Ovary (tissue), 10 donors: ENCODE measurements at places on chromosomes 1 and 21.

DNA sequence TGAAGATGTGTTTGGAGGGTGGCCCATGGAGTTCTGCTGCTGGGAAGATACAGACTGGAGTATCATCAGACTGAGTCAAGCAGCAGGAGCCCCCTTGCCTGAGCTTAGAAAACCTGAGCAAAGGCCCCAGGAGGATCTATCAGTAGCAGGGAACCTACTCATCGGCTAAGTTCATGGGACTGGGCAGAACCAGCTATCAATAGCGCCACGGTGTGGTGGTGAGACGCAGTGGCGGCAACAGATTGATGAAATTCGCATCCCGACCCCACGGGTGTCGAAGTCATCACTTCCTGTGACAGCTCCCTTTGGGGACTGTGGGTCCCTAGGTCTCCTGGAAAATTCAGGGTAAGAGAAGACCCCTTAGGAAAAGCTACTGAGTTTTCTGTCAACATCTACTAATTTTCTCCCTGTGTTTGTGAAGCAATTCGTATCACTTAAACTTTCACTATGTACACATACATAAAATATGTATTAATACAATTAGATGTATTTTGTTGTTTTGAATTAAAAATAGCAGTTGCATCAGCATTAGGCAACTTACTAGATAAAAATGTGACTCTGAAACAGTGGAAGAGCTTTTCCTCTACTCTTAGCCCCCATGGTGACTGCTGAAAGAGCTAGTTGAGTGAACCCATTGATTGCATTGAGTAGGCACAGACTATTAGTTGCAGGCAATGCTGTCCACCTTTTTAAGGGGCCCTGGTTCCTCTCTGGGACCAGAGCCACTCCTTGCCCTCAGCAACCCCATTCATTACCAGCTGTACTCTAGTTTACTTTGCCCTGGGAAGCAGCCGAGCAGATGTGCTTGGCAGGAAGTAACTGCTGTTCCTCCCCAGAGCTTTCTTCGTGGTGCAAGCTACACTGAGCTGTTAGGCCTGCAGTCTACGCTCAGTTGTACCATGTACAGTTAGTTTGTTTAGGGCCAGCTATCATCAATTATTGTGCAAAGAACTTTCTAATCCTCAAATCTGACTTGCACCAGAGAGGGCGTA, 7.3 kb upstream of the CACNA1S start:
- DNase-seq = no peak

DNA sequence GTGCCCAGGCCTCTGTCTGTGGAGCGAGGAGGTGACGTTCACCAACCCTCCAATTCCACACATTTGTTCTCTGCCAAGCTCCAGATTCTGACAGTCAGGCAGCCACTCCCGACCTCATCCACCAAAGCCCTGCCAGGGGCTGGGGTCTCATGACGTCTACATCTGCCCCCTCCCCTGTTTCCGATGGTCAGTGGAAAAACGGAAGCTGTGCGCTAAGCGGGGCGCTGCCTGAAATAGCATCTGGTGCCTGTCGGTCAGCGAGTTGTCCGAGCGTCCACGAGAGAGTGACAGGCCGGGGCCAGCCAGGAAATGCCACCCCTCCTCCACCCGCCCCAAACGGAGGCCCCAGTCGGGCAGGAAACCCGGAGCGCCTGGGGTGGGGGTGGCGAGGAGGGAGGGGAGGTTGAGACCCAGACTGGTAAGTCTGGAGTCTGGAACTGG, 3.2 kb upstream of the TAL1 start:
- no peak for DNase-seq

DNA sequence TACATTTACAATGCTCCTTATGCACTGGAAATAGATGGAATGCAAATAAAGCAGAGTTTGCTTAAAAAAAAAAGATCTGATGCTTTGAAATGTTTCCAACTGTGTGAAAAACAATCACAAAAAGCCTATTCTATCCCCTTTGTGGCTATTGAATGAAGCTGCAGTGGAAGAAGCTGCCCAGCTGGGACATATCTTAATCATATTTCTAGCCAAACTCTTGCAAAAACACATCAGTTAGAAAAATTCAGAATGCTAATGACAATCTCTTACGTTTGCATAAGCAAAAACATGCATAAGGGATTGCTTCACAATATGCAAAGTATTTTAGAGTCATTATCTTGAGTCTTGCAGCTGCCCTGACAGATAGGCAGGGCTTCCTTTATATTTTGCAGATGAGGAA, 526.4 kb upstream of the USP24 start:
- no peak for DNase-seq

DNA sequence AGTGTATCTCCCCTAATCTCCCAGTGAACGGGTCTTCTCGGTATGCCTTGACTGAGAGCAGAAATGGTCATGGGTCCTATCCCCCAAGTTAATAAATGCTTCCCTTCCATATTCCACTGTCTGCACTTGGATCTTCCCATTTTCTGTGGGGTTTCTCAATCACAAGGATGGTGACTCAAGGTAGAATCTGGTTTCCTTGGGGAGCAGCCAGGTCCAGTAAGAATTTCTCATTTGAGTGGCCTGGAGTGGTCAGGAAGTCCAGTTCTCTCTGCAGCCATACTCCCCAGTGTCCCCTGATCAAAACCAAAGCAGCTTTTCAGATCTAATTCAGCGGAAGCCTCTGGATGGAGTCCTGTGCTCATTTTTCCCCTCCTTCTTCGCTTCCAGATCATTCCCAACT, 14.8 kb upstream of the SLC27A3 start:
- DNase-seq = no peak

DNA sequence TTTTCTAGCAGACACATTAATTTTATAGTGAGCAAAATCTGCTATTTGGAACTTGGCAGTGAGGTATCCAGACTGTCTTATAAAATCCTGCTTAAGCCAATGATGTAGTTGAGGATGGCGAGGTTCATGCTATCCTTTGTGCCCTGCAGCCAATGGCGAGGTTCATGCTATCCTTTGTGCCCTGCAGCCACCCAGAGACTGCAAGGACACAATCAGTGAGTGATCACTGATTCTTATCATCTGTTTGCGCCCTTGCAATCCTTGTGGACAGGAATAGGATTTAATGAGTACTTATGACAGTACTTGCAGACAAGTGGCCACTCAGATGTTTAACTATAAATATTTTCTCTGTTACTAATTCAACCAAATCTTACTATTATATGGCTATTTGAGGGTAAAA, 112.6 kb downstream of the EIF4G3 start:
- no peak for DNase-seq

GRCh38 chr1:88799491-88799890, 91.9 kb downstream of the GTF2B start:
- no peak for DNase-seq

GRCh38 chr1:158818560-158818959, 12.6 kb upstream of the MNDA start:
- no peak for DNase-seq

DNA sequence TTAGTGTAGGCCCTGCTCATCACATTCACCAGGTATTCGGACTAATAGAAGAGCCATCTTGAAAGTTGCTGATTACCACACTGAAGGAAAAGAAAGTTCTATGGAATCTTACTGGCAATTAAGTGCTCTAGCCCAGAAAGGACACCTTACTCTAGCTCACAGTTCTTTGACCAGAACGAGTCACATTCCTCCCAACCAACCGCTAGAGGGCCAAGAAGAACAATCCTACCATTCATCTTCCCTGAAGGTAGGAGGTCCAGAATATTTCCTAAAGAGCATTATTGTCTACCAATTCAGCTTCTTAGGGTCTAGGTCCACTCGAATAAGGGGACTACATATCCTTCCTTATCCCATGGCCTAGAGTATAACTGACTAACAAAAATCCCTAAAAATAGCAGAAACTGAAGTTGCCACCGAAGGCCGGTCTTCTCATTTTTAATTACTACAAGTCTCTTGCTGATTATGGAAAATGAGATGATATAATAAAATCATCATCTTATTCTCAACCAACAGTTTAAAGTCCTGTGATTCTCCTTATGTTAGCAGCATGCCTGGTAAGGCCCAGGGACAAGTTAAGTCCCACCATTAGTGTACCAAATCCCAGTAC, 2.7 kb upstream of the FMO1 start:
- no peak for DNase-seq

DNA sequence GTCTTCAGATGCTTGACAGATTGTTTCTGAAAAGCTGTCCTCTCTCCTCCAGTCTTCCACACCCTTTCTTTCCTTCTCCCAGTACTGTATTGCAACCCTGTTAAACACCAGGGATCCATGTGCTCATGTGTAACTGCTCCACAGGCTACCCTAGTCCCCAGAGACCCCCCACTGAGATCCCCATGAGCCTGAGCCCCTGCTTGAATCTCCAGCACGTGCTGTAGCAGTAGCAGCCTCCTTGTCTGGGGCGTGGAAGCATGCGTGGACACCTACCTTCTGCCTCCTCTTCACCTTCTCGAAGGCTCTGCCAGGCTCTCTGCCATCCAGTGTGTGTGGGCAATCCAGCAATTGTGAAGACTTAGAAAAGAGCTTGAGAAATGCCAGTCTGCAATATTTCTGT, 25.2 kb downstream of the GPR137B start:
- no peak for DNase-seq

DNA sequence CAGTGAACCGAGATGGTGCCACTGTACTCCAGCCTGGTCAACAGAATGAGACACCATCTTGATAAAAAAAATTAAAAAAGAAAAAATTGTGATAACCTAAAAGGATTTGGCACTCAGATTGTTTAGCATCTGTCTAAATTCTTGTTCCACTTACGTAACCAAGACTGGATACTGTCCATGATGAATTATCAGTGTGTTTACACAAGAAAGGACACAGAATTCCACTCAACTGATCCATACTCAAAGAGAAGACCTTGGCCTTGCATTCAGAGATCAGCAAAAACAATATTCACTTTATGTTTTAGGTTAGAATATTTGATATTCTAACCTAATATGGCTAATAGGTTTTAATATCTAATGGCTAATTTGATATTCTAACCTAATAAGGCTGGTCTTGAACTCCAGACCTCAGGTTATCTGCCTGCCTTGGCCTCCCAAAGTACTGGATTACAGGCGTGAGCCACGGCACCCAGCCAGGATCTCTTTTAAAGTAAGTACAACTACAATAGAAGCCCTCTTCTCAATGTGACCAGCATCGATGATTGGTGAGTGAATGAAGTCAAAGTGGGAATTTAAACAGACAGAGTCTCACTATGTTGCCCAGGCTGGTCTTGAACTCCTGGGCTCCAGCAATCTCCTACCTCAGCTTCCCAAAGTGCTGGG, 43.1 kb upstream of the COX20 start:
- DNase-seq = no peak

GRCh38 chr1:119146466-119146865, 6.0 kb upstream of the WARS2 start:
- no peak for DNase-seq

- no peak for DNase-seq
Observed at GRCh38 chr1:110588991-110589390, 17.2 kb downstream of the KCNA2 start.

DNA sequence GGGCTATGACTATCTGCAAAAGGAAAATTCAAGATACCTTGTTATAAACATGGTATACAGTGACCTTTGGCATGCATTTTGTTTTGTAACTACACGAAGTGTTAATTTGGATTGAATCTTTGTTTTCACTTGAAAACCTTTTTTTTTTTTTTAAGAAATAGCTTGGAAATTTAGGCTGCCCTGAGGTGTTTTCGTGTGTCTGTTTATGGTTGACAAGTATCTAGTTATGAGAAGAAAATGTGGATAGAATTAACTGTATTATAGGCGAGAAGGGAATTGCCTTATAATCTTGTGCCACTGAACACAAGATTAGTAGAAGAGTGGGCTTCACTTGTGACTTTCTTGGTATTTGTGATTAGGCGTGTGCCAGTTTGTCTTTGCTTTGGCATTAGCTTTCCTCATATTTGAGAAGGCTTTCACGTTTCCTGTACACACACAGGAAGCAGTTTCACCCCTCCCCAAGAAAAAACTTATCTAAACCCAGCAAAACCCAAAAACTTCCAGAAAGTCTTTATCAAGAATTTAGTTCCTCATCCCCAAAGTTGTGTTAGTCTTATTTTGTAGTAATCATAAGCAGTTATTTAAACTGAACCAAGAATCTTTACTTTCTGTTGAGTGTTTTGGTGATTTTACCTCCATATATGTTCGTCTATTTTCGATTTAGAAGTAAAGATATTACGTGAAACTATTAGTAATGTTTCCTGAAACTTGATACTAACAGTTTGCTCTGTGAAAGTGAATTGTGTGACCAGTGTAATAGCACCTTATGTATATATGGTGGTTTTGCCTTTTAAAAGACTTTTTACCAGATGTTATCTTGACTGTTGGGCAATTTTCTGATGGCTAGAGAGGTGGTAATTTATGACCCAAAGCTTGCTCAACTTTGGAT, 3.8 kb downstream of the DYRK1A start:
- no peak for DNase-seq

DNA sequence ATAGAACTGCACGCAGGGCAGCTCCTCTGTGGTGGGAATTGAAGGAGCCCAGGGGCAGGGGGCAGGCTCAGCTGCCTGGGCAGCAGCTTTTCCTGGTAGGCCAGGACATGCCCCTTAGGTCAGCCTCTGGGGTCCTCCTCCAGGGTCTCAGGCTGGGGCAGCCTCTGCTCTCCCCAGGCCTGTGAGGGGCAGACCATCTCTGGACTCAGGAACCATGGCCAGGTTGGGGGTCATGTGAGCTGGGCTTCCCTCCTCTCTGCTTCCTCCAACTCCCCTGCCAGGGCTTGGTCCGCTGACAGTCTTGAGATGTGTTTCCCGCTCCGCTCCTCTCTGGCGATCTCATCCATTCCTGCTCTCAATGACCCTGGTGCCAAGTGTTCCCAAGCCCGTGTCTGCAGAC, 5.7 kb downstream of the C1orf210 start:
- no peak for DNase-seq

DNA sequence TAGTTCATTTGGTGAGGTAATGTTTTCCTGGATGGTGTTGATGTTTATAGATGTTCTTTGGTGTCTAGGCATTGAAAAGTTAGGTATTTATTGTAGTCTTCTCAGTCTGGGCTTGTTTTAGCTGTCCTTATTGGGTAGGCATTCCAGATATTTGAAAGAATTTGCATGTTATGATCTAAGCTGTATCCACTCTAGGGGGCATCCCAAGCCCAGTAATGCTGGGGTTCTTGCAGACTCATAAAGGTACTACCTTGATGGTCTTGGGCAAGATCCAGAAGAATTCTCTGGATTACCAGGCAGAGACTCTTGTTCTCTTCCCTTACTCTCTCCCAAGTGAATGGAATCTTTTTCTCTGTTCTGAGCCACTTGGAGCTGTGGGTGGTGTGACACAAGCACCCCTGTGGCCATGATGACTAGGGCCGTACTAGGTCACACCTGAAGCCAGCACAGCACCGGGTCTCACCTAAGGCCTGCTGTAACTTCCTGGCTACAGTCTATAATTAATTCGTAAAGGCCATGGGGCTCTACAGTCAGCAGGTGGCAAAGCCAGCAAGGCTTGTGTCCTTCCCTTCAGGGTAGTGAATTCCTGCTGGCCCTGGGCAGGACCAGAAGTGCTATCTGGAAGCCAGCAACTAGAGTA, 74.8 kb upstream of the PDE4B start:
- DNase-seq = no peak

GRCh38 chr1:222767152-222767571, 30.2 kb downstream of the FAM177B start:
- DNase-seq = no peak

- no peak for DNase-seq
Observed at GRCh38 chr1:7956218-7957032, 5.1 kb upstream of the PARK7 start.

- DNase-seq = no peak
Observed at GRCh38 chr1:154759793-154760192, 110.3 kb downstream of the KCNN3 start.
